AG10803 (cell line): ENCODE measurements at places on chromosomes 5 and 9.
A peak's percentile ranks its signal among the peaks of the same experiment; 100 is the strongest.

DNA sequence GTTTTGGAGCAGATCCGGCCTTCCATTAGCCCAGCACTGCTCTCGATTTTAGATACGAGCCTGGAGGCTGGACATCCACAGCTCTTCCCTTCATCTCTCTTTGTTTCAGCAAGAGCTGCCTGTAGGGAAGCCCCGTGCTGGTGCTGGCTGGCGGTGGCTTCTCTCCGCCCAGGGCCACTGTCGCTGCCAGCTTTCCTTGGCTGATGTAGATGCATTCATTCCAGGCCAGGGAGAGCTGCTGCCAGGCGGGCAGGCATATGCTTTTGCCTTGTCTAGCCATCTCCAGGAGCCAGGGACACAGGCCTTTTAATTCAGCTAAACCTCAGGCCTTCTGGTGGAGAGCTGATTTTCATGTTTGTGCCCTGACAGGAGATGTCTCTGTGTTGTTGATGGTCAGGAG is 409.3 kb upstream of the CLINT1 start:
- DNase-seq: no peak

DNA sequence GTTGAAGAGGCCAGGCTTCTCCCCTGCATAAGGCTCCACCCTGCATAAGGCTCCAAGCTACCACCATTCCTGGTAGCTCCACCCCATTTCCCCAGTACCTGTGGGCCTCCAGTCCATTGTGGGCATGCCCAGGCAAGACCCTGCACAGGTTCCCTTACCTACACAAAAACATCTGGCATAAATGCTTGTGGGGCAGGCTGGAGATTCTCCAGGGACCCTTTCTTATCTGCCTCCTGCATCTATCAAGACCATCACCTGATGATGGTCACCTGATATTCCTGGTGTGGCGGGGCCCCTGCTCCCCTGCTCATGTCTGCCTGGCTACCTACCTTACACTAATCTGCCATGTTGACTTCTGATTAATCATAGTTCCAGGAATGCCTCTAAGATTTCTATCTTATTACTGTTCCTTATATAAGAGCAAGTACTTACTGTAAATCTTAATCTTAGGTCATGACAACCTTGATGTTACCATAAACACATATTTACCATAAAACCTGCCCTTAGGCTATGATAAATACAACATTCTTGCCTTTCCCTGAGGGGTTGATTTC is 41.0 kb downstream of the FGD3 start:
- no peak for DNase-seq

GRCh38 chr5:59745415-59745863 is 148.1 kb downstream of the PDE4D start:
- DNase-seq: peak; percentile 80

DNA sequence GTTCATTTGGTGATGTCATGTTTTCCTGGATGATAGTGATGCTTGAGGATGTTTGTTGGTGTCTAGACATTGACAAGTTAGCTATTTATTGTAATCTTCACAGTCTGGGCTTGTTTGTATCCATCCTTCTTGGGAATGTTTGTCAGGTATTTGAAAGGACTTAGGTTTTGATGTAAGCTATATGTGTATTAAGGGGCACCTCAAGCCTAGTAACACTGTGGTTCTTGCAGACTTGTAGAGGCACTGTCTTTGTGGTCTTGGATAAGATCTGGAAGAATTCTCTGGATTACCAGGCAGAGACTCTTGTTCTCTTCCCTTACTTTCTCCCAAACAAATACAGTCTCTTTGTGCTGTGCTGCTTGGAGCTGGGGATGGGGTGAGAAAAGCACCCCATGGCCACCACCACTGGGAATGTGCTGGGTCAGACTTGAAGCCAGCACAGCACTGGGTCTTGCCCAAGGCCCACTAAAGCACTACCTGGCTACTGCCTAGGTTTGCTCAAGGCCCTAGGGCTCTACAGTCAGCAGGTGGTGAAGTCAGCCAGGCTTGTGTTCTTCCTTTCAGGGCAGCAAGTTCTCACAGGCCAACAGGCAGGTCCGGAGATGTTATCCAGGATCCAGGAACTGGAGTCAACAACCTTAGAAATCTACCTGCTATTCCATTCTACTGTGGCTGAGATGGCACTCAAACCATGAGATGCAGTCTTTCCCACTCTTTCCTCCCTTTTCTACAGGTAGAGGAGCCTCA is 49.3 kb upstream of the GNA14 start:
- no peak for DNase-seq

GRCh38 chr5:142515036-142515435 is 170.9 kb downstream of the FGF1 start:
- no peak for DNase-seq

- no peak for DNase-seq
Observed at GRCh38 chr9:135850737-135851136, 56.6 kb downstream of the CAMSAP1 start.

GRCh38 chr5:32259033-32259432 is 53.7 kb downstream of the MTMR12 start:
- DNase-seq: no peak

- DNase-seq: no peak
Observed at GRCh38 chr5:178285399-178286225, 53.0 kb upstream of the PHYKPL start.

DNA sequence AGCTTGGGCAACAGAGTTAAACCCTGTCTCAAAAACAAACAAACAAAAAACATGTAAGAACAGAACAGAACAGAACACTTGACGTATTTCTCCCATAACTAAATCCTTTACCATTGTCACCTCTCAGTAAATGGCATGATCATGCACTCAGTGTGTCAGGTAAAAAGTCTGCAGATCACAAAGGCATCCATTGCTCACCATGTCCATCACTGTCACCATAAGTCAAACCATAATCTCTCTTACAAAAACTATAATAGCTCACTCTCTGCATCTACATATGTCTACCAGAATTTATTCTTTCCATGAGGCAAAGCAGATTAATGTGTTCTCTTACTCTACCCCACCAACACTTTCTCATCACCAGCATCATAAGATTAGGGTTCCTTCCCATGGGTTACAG is 387.5 kb downstream of the CDH12 start:
- DNase-seq: no peak

- DNase-seq: no peak
Observed at GRCh38 chr9:100587375-100587774, 9.5 kb downstream of the CAVIN4 start.

- no peak for DNase-seq
Observed at GRCh38 chr9:131674425-131675421, 65.2 kb downstream of the RAPGEF1 start.

DNA sequence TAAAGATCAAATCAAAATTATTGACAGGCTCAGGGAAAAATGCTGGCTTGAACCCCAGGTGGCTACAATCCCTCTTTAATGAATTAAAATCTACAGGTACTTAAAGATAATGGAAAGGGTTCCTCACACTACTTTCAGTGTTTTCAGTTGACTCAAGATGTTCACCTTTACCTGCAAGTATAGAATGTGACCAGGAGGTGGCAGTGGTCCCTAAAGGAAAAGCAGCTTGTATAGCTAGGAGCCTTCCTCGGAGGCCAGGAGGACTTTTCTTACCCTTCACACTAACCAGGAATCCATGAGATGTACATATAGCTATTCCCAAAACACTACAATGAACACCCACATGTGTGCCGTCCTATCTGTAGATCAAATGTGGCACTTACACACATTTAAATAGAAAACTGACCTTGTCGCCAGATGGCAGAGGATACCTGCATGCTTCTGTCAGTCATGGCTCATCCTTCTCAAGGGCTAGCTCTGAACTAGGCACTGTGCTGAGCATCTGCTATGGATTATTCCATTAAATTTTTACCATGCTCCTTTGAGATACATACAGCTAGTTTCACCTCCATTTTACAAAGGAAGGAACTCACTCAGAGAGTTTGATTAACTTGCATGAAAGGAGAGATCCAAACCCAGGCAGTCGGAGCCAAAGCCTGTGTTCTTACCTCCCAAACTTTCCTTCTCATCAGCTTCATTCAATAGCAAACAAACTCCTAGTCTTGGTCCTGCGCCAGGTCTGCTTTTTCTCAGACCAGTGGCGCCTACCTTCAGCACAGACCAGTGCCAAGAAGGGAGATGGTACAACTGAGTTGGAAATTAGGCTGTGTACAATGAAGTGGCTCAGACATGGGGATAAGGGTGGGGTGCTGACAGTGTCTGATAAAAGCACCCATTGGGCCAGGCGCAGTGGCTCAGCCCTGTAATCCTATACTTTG is 24.5 kb downstream of the C9orf152 start:
- DNase-seq: peak; percentile 73

- DNase-seq: no peak
Observed at GRCh38 chr9:85079349-85079748, 409.8 kb downstream of the NTRK2 start.

DNA sequence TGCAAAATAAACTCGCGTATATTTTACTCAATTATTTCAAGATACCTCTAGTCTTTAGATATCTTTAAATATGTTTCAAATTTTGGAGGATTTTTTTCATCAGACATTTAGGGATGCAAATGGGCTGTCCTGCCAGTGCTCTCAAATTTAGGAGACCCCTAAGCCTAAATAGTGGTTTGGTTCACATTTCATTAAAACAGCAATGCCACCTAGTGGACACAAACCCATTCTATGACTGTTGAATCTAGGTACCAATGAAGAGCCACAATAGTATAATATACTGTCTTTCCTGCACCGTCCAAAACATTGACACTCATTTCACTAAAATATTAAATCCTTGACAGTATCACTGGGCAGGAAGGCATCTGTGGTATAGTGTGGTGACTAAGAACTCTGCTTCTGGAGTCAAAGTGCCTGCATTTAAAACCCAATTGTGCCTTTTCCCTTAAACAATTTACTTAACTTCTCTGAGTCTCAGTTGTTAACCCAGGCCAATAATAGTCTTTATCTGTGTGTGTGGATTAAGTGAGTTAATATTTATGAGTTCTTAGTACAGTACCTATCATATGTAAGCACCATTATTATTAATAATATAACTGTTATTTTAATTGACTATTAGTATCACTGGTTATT is 148.0 kb downstream of the RORB start:
- peak; percentile 1 for DNase-seq

DNA sequence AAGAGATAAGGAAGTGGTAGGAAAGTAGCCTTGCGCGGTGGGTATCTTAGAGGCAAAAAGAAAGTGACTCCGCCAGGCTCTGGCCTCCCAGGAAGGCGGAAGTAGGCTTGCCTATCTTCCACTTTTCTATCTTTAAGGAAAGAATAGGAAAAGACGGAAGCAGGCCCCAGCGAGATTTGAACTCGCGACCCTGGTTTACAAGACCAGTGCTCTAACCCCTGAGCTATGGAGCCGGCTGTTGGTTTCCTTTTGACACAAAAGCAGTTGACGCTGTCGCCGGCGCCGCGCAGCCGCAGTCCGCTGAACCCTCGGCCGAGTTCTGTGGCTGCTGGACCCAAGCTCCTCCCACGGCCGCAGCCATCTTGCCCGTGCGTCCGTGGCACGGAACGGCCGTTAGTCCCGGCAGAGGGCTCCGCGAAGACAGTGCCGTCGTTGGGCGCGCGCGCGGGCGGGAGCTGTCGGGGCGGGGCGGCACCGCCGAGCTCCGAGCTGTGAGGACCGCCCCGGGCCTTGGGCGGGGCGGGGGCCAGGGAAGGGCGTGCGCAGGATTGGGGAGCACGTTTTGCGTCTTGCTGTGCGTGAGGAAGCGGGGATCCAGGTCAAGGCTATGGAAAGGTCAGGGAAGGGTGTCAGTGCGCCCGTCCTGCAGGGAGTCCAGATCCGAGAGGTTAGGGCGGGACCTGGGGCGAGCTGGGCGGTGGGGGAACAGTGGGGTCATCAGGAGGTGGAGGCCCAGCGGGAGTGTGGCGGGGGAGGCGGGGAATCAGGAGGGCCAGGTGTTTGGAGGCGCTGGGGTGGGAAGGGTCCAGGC is 13.3 kb downstream of the TRIM7 start:
- peak; percentile 96 for DNase-seq

GRCh38 chr9:135260221-135261180 is 173.0 kb downstream of the OLFM1 start:
- DNase-seq: no peak

GRCh38 chr9:14278291-14278721 is 35.6 kb downstream of the NFIB start:
- DNase-seq: peak; percentile 46

DNA sequence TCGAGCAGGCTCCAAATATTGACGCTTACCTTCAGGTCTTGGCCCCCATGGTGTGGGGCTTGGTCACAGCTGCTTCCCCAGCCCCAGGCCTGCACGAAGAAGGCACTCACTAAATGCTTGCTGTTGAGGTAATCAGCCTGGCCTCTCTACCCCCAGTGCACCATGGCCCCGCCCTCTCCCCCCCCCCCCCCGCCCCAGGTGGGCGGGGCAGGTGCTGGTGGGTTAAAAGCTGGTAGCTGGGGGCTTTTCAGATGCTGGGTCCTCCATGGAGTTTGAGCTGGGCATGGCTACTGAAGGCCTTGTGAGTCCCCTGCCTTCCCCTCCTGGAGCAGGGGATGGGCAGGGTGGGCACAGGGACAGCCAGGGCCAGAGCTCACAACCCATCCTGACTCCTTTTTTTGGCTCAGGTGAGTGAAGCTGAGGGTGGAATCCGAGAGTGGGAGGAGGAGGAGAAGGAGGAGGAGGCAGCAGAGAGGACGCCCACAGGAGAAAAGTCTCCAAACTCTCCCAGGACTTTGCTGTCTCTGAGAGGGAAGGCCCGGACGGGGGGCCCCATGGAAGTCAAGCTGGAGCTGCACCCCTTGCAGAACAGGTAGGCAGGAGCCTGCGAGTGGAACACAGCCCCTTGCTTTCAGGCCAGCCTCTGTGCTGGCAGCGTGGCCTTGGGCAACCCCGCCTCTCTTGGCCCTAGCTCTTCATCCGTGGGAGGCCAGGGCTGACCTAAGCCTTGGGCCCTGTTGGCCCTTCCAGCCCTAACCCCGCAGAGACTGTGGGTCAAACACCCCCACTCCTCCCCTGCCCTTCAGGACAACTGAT is 4.4 kb upstream of the TSPAN17 start:
- DNase-seq: no peak

- DNase-seq: no peak
Observed at GRCh38 chr9:134947265-134947955, 29.7 kb upstream of the FCN1 start.

- no peak for DNase-seq
Observed at GRCh38 chr5:149036970-149037369, 25.9 kb downstream of the SH3TC2 start.

- peak; percentile 31 for DNase-seq
Observed at GRCh38 chr5:55421074-55421529, 113.3 kb downstream of the MTREX start.

- peak; percentile 3 for DNase-seq
Observed at GRCh38 chr9:34957492-34958410, at the start of gene PHF24. TSS of gene PHF24 (plus strand) at chr9:34958285. CDS start at chr9:34971299, 13,014 bp downstream.

GRCh38 chr5:124591583-124591982 is 154.9 kb downstream of the ZNF608 start:
- DNase-seq: no peak

DNA sequence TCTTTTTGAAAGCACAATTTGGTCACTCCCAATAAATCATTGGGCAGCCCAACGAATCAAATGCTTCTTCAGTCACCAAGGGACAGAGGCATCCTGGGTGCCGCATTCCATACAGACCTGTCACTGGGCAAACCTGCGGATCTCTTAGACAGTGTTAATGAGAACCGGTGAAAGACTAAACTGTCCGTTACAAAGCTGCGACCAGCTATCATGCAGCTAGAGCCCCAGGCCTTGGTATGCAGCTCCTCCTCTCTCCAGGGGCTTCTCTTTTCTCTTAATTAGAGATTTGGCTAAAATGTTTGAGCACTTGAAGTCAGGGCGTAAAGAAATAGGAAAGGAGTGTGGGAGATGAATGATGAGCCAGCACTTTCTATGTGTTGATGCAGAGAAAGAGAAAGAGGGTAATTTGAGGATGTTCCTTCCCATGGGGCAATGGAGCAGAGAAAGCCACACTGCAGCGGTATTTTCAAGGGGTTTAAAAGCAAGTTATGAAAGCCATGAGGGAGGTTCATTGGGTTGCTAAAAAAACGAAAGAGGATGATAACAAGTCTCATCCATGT is 175.3 kb downstream of the RFK start:
- DNase-seq: no peak

GRCh38 chr5:149423049-149423793 is 44.1 kb upstream of the IL17B start:
- DNase-seq: no peak
